ENCODE measurements at places on chromosomes 13 and 19.
A peak's percentile ranks its signal among the peaks of the same experiment; 100 is the strongest.

DNA sequence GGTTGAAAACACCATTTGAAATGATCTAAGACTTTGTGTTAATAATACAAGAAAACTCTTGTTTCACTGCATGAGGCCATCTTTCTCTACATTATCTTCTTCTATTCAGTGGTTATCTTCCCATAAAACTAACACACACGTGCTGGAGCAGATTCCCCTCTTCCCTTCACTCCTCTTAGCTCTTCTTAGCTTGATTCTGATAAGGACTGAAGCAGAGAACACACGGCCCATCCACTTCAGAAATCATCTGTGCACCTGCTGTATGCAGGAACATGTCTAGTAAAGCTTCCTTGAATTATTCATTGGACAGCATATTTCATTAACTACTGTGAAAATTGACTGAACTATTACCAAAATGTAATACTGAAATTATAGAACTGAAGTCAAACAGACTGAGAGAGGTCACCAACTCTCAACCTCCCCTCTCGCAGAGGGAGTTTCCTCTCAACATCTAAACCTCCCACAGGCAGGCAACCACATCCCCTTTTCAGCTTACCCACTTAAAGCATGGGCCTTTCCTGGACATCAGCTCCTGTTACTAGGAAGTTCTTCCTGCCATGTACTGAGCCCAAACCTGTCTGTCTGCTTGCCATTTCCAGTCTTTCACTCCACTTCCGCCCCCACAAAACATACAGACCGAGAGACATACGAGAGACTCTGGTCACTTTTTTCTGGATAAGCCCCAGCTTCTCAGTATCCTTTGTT is 113.9 kb downstream of the CRYL1 start:
- DNase-seq, result no peak

GRCh38 chr19:57103573-57104277 is 16.1 kb upstream of the USP29 start:
- peak; percentile 29 for DNase-seq

- DNase-seq, result no peak
Measured at GRCh38 chr13:49410006-49410405, 33.9 kb downstream of the CAB39L start.

- no peak for DNase-seq
Measured at GRCh38 chr13:35475960-35476943, at the start of gene MAB21L1. Gene MAB21L1 (minus strand): TSS chr13:35476689. CDS start chr13:35476138, 551 bp downstream.

DNA sequence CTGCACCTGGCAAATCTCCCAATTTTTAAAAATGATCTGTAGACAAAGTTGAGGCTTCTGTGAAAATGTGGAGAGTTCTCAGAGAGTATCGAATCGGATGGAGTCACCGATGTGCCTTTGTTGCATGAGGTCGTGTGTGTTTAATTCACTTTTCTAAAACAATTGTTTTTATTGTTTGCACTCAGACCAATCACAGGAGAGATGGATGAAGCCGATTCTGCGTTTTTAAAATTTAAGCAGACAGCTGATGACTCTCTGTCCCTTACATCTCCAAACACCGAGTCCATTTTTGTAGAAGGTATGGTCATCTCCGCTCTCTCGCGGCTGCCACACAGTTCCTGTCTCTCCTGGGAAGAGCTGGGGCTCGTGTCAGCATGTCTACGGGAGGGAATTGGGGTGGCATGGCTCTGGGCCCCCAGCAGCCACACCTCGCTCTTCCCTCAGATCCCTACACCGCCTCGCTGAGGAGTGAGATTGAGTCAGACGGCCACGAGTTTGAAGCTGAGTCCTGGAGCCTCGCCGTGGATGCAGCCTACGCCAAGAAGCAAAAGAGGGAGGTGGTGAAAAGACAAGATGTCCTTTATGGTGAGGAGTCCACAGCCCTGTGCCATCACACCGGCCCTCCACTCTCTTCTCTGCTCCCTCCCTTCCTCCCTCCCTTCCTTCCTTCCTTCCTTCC is 47.2 kb downstream of the PEX11G start:
- no peak for DNase-seq

DNA sequence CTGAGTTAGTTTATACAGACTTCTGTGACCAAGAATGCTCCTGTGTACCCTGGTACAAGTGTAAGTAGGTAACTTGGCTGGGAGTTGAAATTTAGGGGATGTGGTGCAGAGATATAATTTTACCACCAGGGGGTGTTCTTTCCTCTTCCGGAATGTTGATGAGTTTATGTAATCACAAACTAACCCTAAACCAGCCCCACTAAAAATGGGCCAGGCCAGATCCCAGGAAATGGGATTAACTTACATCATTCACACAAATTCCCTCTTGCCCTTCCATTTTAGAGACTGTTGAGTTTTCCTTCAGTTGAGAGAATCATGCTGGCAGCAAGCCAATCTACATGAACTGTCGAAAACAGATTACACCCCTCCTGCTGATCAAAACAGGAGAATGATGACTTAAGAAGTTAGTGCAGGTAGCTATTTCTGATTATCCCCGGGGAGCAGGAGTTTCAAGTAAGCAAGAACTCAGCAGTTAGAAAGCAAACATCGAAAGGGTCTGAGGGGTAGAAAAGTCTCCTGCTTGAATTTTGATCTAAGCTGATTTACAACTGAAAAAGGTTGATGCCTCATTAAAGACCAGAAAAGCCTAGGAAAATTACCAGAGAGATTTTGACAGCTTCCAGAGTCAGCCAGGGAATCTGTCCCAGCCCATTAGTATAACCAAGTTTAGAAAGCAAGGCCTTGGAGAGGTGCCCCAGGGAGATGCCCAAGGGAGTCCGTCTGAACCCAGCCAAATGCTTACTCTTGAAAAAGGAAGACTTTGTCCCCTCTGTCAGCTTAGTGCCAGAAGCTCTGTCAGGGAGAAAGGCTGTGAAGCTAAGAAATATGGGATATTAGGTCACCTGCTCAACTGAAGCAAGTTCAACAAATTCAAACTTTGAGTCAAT is 32.3 kb upstream of the MED4 start:
- peak; percentile 73 for DNase-seq

GRCh38 chr19:17209126-17210036 is 5.8 kb upstream of the USE1 start:
- DNase-seq, result peak; percentile 16

DNA sequence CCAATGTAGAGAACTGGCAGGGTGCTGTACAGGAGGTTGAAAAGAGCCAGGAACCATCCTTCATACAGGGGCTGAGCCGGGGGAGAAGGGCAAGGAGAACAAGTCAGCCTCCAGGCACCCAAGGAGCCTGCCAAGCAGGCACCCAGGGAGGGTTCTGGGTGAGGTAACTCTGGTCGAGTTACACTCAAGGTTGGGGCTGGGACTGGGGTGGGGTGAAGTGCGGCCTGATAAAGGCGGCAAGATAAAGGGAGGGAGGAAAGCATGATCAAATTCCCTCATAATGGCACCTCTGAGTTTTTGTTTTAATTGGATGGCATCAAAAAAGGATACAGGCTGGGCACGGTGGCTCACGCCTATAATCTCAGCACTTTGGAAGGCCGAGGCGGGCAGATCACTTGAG is 25.0 kb downstream of the ATP8B3 start:
- no peak for DNase-seq

- DNase-seq, result no peak
Measured at GRCh38 chr19:19489804-19490204, 25.5 kb downstream of the TSSK6 start.

DNA sequence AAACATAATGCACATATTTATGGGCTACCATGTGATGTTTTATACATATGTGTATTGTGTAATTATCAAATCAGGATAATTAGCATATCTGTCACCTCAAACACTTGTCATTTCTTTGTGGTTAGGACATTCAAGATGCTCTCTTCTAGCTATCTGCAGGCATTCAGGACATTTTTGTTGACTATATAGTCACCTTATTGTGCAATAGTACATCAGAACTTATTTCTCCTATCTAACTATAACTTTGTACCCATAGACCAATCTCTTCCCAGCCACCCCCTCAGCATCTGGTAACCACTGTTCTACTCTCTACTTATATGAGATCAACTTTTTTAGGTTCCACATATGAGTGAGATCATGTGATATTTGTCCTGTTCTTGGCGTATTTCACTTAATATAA is 20.3 kb downstream of the ZNF420 start:
- DNase-seq, result no peak

GRCh38 chr13:75369981-75370380 is 112.0 kb downstream of the TBC1D4 start:
- DNase-seq, result no peak

DNA sequence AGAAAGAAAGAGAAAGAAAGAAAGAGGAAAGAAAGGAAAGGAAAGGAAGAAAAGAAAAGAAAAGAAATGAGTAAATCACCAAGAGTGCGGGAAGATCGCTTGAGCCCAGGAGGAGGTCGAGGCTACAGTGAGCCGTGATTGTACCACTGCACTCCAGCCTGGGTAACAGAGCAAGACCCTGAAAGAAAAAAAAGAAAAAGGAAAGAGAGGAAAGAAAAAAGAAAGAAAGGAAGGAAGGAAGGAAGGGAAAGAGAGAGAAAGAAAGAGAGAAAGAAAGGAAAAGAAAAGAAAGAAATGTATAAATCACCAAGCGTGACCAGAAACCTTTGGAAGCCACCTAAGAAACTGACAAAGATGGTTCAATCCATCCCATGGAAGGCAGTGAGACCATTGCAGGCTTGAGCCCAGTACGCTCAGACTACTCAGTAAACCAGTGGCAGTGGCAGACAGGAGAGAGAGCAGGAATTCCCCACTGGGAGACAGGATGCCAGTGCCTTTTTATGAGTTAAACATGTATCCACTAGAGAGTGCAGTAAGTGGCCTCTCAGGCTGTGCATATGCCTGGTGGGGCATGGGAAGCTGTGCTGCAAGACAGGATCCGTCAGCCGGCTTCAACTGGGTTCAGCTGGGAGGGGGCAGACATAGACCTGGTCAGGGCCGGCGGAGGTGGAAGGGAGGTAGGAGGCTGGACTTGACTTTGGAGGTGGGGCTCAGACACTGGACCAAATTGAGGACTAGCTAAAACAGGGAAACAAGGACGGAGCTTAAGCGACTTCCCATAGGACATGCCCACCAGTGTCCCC is 4.8 kb downstream of the GPR42 start:
- DNase-seq, result no peak

DNA sequence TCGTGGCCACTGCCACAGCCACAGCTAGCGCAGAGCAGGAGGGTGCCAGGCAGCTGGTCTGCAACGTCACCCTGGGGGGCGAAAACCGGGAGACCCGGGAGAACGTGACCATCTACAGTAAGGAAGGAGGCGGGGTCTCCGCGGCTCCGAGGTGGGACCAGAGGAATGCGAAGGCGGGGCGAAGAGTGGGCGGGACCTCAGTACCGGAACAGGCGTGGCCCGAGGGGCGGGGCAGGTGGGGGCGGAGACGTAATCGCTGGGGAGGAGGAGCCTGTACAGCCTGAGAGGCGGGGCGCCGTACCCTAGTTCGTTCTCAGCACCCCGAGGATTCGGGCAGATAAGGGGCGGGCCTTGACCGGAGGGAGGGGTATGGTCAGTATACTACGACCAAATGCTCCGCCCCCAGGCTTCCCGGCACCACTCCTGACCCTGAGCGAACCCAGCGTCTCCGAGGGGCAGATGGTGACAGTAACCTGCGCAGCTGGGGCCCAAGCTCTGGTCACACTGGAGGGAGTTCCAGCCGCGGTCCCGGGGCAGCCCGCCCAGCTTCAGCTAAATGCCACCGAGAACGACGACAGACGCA is 2.5 kb downstream of the ICAM5 start:
- DNase-seq, result peak; percentile 14

- peak; percentile 86 for DNase-seq
Measured at GRCh38 chr19:39078436-39079200, 5.5 kb upstream of the ACP7 start.

DNA sequence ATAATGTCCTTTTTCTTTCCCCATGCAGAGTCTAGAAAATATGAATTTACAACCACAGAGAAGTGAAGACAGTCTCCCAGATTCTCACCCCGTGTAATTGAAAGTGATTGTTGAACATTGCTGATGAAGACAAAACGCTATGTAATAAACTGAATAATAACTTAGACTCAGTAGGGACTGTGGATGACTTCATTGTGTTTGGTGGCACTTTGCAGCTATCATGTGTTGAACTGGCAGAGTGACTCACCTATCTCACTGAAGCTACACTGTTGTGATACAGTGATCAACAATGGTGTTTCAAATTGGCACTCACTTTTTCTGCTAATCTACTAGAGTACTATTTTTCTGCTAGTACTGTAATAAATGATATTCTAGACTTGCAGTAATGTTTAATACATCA is 261.3 kb downstream of the DACH1 start:
- DNase-seq, result no peak

DNA sequence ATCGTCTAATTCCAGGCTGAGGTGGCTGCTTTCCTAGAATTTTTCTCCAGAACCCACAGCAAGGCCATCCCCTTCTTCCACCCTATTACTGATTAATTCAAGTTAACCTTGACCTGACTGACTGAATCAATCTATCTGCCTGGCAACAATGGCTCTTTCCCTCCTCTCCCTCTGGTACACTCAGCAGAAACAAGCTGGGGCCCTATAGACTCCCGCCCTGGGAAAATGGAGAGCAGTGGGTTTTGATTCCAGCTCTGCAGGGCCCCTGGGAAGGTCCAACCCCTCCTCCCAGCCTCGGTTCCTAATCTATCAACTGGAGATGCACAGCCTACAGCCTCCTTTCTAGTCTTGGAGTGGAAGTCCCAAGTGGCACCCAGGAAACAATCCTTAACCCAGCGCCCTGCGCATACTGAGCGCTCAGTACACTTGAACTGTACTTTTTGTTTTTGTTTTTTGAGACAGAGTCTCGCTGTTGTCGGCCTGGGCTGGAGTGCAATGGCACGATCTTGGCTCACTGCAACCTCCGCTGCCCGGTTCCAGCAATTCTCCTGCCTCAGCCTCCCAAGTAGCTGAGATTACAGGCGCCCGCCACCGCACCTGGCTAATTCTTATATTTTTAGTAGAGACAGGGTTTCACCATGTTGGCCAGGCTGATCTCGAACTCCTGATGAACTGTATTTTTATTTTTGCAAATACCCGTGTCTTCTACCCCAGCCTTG is 5.2 kb upstream of the C3 start:
- peak; percentile 40 for DNase-seq

DNA sequence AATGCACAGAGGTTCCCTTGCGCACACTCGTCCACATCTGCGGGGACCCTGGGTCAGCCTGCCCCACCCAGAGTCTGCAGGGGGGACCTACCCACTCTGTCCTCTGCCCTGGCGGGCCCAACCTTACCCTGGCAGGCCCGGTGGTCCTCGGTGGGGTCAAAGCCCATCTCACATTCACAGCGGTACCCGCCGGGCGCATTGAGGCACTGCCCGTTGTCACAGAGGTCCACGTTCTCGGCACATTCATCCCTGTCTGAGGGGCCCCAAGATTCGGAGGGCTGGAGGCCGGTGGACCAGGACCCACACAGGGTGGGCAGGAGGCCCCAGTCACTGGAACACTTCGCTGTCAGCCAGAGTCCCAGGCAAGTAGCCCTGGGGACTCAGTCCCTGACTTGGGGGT is 38.5 kb downstream of the FBN3 start:
- no peak for DNase-seq

DNA sequence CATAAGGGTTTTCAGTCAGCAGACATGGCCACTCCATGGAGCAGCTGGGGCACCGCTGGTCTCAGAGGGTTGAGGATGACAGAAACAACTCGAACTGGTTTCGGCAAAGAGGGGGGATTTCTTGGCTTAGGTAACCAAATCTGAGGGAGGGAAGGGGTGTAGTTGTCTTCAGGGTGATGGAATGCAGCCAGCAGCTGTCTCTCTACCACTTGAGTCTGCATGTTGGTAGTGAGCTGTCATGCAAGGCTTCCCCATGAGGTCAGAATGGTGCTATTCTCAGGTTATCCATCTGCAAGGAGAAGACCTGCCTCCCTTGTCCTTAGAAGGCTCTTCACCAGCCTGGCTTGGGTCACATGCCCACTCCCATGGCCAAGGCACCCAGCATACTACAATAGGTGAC is 55.6 kb upstream of the PEG3 start:
- DNase-seq, result no peak
